ENCODE measurements at places on chromosomes 2 and 18.

- peak; percentile 97 for DNase-seq
These were observed 42.5 kb downstream of the COPS8 start for GRCh38 chr2:237128026-237128703.

- DNase-seq = no peak
These were observed 34.2 kb downstream of the THAP4 start for GRCh38 chr2:241602720-241603119.

- DNase-seq = no peak
These were observed 1723.5 kb upstream of the LRRTM1 start for GRCh38 chr2:82027921-82028615.

- DNase-seq = no peak
These were observed 151.3 kb downstream of the TFCP2L1 start for GRCh38 chr2:121133551-121134319.

DNA sequence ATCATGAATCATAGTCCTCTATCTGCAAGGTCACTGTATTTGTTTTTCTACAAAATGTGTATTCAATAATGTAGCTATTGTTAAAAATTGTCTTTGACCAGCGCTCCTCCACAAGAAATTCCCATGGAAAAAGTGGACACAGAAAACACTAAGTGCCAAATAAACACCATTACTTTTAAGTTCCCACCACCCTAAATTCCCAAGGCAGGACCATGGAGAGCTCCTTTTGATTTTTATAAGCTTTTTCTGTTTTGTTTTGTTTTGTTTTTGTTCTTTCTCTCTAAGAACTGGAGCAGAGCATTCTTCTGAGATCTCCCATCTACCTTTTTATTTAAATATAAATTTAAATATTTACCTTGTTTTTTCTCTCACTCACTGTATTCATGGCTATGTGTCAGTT, 44.5 kb downstream of the LRATD1 start:
- DNase-seq = no peak

DNA sequence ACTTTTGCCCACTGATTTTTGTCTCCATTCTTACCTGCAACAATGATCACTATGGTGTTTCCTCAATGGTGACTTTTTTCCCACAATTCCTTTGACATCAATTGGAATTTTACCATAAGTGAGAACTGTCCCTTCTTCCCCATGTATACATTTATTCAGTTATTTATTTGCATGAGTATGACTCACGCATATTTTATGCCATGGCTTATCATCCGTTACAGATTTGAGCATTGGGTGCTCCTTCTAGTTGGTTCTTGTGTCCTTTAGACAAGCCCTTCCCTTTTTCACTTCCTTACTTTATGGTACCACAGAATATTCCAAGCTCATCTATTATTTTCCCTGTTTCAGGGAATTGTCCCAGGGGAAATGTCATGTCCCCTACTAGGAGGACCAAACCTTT, 7.6 kb downstream of the COX5B start:
- DNase-seq = no peak

- no peak for DNase-seq
These were observed 20.8 kb downstream of the SF3B1 start for GRCh38 chr2:197414039-197414438.

- DNase-seq = no peak
These were observed 40.9 kb downstream of the RBBP8 start for GRCh38 chr18:22974001-22974400.

DNA sequence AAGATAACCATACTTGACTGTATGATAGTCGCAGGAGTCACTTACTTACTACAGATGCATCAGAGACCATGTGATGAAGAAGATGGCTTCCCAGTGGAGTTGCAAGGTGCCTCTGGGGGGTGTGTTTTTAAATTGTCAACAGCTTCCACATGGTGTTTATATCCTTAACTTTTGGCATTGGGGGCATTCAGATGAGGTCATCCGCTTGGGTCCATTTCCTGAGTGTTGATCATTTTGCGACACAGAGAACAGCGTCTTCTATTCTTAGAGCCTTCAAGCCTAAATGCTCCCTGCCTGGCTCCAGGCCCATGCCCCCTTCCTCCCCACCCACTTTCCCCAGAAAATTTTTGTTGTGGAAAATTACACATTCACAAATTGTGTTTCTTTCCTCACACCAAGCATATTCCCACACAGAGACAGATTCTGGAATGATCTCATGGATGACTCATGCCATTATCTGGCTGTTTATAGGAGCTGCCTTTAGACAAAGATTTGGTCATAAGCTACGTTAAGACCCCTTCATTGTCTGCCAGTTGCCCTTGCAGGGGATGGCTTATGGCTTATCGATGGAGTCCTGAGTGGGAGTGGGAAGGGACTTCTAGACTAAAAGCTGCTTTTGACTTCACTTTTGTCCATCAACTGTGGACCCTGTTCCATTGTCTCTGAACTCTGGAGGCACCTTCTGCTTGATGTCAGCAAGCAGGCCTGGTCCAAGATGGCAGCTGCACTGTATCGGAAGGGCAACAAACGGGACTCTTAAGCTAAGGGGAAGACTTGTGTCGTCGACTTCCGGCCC, 91.8 kb downstream of the CABLES1 start:
- DNase-seq = peak; percentile 59

DNA sequence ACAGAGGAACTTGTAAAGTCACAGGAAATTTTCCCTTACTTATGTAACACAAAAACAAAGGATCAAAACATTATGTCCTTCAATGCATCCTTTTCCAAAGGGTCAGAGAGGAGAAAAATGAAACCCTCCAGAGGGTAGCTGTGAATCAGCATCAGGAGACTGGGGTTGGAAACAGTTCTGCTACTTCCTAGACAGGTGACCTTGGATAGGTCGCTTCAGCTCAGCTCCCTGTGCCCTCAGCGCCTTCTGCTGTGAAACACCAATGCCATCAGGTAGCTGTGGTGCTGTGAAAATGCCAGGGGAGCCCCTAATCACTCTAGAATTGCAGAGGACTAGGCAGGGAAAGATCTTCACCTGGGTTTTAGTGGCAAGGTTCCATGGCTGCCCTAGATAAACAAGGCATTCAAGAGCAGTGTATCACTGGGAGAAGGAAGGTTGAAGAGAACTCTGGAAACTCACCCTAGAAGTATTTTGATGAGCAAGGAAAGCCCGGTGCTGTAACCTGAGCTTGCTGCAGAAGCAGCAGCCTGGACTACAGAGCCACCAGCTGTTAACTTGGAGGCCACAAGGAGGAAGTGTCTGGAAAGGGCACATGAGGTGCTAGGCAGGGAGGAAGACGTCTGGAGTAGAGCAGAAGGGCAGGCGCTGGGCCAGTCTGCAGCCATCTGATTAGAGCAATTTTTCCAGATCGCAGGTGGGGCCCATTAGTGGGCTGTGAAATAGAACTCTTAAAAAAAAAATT, 100.7 kb upstream of the MCFD2 start:
- peak; percentile 72 for DNase-seq

DNA sequence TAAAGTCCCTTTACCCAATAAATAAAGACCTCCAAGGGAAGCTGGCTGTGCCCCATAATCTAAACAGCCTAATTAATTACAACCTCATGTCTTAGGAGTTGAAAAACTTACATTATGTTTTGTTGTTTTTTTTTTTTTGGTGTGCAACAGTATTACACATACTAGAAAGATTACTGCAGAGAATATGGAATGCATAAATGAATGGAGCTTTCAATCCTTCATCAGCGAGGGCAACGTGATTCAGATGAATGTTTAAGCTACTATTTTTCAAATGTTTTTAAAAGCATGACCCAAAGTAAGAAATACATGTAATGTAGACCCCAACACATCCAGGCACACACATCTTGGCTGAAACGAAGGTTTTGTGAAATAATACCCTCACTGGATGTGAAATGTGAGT, 167.1 kb upstream of the FN1 start:
- no peak for DNase-seq

DNA sequence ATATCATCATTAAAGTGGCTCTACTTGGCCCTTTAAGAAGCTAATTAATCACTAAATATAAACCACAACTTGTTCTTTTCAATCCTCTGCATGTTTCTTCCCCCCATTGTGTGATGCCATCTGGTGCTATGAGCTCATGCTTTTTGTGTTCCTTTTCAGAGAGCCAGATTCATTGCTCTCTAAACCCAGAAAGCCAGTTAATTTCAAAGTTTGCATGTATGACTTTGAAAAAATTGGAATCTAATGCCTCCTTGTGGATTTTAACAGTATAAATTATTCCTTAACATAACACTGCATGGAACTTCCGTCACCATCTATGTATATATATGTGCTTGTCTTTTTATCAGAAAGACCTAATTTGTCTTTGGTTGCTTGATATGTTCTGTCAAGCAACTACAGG, 31.1 kb downstream of the TMEM178A start:
- peak; percentile 43 for DNase-seq

DNA sequence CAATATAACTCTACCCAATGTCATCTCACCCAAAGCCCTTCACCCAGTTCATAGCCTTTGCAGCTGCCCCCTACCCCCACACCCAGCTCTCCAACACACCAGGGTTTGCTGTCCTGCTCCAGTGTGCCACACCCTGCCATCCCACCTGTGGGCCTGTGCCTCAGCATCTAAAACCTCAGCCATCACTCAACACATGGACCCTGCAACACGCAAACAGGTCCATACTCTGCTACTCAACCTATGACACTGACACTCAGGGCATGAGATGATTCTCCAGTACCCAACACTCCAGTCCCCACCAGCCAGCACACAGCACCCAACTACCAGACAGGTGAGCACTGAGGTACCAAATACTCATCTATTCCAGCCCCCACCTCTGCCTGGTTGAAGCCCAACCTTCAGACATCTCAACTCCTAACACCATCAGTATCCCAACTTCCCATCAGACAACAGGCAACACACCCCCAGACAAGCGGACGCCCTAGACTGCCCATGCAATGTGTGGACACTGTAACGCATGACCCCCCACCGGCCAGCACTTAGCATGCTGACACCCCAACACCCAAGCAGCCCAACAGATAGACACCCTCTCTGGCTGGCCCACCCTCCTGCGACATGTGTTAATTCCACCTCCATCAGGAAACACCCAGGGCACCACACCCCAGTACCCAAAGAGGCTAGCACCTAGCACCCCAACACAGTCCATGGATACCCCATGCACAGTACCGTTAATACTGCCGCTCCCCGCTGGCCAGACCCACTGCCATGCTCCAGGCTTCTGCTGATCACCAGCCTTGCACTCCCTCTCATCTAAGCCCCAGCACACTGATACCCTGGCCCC, 25.0 kb downstream of the ZAP70 start:
- DNase-seq = no peak

DNA sequence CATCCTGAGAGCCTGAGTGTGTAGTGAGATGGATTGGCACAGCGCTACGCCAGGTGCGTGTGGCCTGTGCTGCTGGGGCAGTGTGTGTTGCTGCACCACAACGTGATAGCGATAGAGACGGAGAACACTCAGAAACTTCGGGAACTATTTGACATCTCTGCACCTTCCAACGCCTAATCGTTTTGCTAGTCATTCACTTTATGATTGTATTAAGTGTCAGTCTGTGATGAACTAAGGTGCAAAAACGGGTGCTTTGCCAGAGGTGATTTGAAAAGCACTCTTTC, 26.0 kb upstream of the IGFBP2 start:
- no peak for DNase-seq

DNA sequence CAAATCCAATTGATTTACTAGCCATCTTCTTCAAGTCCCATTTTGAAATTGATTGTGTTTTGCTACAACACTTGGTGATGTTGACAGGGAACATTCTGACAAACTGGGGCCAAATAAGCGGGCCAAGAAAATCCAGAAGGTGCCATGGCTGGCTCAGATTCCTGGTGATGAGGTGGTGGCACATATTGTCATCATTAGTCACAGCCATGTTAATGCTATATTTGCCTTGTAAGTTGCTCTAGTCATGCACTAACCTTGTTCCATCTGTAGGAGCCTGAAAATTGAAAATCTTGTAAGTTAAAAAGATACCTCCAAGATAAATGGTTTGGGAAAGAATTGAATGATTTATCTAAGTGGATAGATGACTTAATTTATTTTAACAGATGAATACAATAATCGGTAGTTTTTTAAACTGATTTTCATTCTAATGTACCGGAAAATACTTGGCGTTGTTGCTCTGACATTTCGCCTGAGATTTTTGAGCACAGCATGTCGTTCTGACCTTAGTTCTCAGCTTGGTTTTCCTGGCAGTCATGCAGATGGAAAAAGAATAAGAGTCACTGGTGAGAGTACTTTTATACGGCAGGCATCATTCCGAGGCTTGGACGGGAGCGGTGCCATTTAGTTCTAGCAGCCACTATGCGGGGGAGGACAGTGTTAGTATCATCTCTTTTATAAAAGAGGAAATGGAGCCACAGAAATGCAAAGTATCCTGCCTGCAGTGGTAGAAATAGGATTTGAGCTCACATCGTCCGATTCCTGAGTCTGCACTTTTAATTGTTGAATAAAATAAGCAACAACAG, 133.9 kb downstream of the ZNF532 start:
- no peak for DNase-seq

GRCh38 chr2:232230560-232230959, 148.0 kb upstream of the ALPP start:
- no peak for DNase-seq

DNA sequence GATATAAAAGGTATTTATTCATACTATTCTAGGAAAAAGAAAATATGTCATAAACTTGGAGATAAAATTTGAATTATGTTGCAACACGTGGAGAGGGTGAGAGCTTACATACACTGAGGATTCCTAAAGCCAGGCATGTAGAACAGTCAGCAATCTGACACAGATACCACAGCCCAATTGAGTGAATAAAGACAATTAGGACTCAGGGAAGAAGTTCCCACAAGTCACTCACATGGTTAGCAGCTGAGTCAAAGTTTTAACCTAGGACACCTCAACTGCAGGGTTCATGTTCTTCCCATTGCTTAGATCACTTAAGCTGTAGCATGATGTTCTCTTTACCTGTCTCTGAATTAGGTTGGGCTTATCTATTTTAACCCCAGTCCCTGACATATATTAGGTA, 189.5 kb downstream of the CMPK2 start:
- no peak for DNase-seq

GRCh38 chr2:235855011-235855410, 313.2 kb downstream of the GBX2 start:
- DNase-seq = no peak

GRCh38 chr18:21678859-21679258, 25.7 kb downstream of the ABHD3 start:
- no peak for DNase-seq

DNA sequence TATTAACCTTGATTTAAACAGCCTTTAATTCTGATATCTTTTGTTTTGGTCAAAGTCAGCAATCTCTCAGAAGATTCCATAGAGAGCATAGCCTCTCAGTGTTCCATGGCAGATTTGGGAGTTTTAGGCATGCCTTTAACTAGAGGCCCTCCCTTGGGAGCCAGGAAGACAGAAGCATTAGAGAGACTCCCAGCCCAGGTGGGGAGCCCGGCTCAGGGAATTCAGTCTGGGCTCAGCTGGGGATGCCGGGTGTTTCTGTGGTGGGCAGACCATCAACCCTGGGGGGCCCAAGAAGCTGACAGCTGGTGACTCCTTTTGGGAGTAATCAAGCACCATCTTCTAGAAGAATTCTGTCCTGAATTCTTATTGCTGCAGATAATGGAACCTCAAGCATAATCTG, 99.7 kb upstream of the CELF4 start:
- DNase-seq = no peak
